ENCODE measurements at places on chromosomes 2 and 18. TPM values are rescaled to one million over a fixed set of nuclear protein-coding genes. Genes with fewer than 3 reads are reported as not detected.

- no peak for DNase-seq
These were observed 157.1 kb downstream of the COL6A3 start for GRCh38 chr2:237256887-237257286.

DNA sequence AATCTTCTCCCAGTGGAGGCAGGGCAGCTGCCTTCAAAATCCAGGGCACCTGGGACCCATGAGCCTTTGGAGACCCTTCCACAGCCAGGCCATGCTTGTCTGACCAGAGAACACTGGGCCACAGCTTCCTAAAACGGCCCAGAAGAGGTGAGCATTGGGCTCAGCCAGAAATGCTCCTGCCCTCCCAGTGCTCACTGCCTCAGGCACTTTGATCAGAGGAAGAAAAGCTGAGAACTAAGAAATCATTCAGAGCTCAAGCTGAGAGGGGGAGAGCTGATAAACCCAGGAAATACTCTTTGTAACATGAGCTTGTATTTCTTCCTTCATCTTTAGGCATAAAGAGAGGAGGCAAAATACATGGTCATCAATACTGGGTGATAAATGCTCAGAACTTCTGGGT is 365.5 kb upstream of the KLHL29 start:
- no peak for DNase-seq

- DNase-seq, result no peak
These were observed 1102.4 kb upstream of the ZEB2 start for GRCh38 chr2:145622285-145622684.

GRCh38 chr18:46833899-46834298 is 77.0 kb upstream of the ST8SIA5 start:
- no peak for DNase-seq

- DNase-seq, result no peak
These were observed 54.2 kb downstream of the ZCCHC2 start for GRCh38 chr18:62576845-62577512.

GRCh38 chr2:197908990-197909776 is 104.8 kb downstream of the PLCL1 start:
- no peak for DNase-seq

DNA sequence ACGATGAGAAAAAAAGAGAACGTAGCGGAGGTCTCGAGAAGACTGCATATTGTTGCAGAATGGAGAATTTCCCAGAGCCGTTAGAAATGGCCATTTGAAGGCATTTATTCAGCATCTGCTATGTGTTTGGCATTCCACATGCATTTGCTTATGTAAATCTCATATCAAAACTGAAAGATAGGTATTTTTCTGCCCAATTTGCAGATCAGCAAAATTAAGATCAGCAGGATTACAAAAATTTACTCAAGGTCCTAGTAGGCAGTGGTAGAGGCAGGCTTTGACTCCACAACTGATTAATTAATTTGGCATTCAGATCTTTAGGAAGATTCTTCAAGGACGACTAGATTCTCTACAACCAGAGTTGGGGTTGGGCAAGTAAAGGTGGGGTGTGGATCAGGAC is 1.8 kb upstream of the E2F6 start:
- no peak for DNase-seq

GRCh38 chr2:223782629-223783028 is 54.8 kb downstream of the AP1S3 start:
- DNase-seq, result no peak

- DNase-seq, result no peak
These were observed 33.9 kb downstream of the ST3GAL5 start for GRCh38 chr2:85854897-85855296.

DNA sequence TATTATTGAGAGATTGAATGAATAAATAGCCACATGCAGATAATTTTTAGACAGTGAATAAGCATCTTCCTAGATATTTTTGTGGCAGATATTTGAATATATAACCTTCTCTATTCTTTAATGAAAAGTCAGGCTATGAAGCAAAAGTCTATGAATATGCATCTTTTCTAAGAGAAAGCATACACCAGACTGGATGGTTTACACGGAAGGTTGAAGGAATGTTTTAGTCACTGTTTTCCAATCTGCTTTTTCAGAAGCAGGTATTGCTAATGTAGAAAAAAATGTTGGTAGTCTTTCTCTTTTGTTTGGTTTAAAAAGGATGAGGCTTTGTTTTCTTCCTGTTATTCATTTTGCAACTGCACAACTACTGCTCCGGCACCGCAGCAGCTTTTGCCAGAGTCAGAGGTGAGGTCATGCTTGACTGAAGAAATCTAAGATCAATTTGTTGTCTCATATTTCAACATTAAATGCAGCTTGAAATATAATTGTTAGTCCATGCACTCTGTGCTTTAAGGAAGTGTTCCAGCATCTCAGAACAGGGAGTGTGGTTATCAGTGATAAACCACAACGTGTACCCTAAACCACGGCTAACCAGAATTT is 1540.8 kb upstream of the PIK3C3 start:
- DNase-seq, result no peak

DNA sequence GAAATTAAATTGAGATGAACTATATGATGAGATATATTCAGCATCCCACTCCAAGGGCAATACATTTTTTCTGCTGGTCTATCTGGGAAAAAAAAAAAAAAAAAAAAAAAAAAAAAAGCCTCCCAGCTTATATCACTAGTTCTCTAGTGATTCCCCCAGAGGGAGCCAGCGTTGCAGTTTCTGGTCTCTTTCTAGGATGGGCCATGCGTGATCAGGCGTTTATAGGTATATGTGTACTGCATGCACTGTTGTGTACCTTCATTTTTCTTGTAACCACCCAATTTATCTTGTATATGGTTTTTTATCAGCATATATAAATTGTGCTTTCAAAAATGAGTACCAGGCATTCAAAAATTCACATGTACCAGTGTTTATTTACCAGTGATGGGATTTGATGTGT is 35.1 kb downstream of the DCDC2C start:
- DNase-seq, result no peak

DNA sequence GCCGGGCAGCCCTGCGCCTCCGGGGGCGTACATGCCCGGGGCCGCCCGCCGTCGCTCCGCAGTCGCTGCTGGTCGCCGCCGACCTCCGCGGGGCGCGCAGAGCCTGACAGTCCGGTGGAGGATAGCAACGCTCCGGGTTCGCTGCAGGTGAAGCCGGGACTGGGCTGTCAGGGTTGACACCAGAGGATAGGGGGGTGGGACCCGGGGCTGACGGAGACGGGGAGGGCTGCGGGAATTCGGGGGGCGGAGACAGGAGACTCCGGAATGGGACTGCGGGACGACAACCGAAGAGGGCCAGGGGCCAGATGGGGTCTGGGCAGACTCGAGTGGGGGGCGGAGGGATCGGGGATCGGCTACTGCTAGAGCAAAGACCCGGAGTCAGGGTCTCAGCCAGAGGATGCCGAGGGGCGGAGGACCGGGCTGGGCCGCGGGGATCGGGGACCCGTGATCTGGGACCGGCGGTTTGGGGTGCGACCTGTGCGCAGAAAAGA is 403 bp downstream of the TMEM127 start:
- peak; percentile 67 for DNase-seq

DNA sequence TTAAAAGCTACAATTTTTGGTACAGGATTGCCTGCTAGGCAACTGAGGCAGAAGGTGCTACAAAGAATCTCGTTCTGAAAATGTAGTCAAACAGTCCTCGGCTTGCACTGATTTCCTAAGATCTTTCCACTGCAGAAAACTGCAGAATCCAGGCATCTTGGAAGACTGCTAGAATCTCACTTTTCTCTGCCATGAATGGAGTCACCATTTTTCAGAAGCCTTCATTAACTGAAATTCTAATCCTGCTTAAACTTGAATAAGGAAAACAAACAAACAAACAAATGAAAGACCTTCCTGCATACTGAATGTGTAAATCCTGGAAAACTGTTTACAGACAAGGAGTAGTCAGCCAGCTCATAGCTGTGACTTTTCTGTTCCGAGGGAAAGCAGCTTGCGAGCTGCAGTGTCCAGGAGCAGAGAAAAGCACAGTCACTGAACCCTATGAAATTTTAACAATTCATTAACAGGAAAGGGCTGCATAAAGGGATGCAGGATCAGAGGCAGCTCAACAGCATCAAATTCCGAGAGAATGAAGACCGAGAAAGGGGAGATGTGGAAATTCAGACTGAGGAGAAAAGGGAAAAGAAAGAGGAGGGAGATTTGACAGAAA is 210.5 kb upstream of the PIK3C3 start:
- DNase-seq, result no peak

- no peak for DNase-seq
These were observed 143.9 kb upstream of the CDH20 start for GRCh38 chr18:61189376-61189775.

- no peak for DNase-seq
These were observed 31.8 kb downstream of the BCL2 start for GRCh38 chr18:63287691-63288220.

DNA sequence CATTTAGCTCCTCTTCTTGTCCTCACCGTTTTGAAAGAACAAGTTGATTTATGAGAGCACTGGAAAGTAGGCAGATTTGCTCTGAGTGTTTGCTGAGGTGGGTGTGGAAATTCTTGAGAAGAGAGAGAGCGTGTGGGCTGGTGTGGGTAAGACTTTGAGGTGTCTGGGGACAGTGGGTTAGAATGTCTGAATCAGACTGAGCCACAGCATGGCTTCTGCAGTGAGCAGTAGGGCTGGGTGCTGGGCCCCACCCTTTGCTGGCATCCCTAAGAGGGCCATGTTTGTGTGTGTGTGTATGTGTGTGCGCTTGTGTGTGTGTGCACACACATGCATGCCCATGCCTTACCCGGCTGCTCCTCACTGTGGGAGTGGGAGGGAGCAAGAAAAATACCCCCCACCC is 63.7 kb downstream of the COPS8 start:
- DNase-seq, result no peak

DNA sequence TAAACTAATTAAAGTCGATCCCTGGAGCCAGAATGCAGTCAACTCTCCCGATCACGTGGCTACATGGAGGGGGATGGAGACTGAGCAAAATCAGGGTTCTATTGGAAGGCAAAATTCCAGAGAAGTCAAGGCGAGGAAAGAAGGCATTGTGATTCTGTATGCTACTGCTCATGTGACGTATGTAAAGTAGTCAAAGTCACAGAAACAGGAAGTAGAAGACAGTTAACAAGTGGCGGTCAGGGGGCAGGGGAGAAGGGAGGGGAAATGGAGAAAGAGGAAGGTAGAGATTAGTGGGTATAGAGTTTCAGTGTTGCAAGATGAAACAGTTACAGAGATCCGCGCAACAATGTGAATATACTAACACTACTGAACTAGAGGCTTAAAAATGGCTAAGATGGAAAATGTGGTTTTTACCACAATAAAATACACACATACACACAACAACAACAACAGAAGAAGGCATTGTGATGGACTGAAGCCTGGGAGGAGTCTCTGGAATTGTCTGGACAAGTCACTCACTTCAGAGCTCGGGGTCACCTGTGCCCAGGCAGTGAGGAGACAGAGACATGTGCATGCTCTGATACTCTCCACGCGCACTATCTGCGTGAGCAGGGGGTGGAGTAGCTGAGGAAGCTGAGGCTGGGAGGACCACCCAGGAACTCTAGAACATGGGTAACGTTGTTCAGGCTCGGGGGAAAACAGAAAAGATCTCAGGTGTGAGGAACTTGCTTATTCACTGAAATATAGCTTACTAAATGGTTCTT is 89.9 kb upstream of the CDCA7 start:
- no peak for DNase-seq

DNA sequence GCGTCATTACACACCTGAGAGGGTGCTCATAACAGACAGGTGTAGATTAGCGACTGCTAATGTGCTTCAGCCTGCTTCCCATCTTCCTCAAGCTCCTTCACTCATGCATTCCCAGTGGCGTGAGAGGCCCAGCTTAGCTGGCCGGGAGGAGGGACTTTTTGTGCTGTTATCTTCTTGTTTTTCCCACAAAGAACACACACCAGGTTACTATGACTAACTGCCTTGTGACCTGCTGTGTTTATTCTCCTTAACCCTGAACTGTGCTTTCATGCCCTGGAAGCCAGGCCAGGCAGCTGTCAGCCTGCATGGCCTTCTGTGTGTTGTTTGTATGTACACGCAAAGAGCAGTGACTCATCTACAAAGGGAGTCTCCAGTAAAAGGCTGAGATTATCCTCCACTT is 143.8 kb downstream of the PIEZO2 start:
- DNase-seq, result peak; percentile 42

DNA sequence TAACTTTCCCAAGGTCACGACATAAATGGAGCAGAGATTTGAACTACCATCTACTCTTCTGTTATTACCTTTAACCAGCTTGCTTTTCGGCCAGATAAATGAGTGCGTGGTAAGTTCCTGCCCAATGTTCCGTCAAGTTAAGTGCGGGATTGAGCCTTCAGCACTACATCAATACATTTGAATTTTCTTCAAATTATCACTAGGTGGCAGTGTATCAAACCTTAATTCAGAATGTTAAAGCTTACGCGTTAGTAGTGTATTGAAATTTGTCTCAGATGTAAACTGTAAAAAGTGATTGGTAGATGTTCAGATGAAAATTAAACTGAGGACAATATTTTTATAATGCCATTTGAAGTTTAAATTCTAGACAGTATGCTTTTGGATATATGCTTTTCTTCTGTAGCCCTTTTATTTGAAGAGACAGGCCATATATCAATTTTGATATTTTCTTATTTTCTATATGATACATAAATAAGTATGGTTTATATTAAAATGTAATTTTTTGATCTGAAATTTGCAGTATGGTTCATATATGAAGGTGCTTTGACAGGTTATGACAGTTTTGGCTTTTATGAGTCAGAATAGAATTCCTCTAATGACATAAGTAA is 681.3 kb downstream of the ADCYAP1 start:
- DNase-seq, result no peak

DNA sequence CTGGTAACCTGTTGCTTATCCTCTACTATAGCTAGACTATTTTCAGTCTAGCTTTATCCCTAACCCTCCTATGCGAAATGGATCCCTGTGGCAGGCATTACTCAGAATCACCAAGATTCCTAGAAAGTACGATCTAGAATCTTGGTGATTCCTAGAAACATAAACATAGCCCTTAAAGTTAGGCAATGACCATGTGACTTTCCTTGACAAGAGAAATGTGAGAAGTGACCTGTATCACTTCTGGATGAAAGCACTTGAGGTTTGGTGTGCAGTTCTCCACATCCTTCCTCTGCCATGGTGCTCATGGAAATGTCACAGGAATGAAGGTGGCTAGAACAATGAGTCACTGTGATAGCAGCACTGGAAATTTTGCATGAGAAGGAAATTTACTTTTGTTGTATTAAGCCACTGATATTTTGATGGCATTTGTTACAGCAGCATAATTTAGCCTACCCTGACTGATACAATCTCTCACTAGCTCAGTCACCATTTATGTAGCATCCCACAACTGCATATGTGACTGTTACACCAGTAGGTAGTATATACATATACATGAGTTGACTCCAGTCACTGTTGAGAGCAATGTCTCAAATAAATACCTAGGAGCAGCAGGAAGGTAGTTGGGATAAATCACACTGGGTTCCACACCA is 68.3 kb upstream of the MAPRE2 start:
- DNase-seq, result no peak

The SERPINB13 gene
- not detected for total RNA-seq

The OSBPL6 gene
- total RNA-seq, result 0.58 TPM

The CDK5R2 gene
- 0.56 TPM for total RNA-seq

The PDCD1 gene
- 0.35 TPM for total RNA-seq

The MARCO gene
- 0.77 TPM for total RNA-seq

The DSG4 gene
- total RNA-seq, result 0.16 TPM

The TMEM182 gene
- 3.8 TPM for total RNA-seq

The EVX2 gene
- not detected for total RNA-seq

The FOXD4L1 gene
- total RNA-seq, result not detected

The ELMOD3 gene
- total RNA-seq, result 13.4 TPM

The COL6A3 gene
- 28.4 TPM for total RNA-seq

The RGPD4 gene
- not detected for total RNA-seq

The UCN gene
- 0.74 TPM for total RNA-seq

The TUBA3E gene
- total RNA-seq, result not detected

The BMPR2 gene
- total RNA-seq, result 23.0 TPM
